ENCODE measurements at places on chromosomes 6 and 20.
A peak's percentile ranks its signal among the peaks of the same experiment; 100 is the strongest.

- DNase-seq, result no peak
Measured at GRCh38 chr6:67898875-67899274, 736.2 kb upstream of the ADGRB3 start.

DNA sequence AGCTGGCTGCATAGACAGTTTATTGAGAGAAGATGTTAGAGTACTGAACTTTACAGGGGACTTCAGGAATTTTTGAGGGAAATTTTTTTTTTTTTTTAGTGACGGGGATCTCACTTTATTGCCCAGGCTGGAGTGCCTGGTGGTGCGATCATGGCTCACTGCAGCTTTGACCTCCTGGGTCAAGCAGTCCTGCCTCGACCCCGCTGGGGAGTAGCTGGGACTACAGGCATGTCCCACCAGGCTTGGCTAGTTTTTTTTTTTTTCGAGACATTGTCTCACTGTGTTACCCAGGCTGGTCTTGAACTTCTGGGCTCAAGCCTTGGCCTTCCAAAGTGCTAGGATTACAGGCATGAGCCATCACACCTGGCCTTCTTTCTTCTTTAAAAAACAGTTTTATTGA lies 10.8 kb upstream of the EFCAB8 start:
- no peak for DNase-seq

DNA sequence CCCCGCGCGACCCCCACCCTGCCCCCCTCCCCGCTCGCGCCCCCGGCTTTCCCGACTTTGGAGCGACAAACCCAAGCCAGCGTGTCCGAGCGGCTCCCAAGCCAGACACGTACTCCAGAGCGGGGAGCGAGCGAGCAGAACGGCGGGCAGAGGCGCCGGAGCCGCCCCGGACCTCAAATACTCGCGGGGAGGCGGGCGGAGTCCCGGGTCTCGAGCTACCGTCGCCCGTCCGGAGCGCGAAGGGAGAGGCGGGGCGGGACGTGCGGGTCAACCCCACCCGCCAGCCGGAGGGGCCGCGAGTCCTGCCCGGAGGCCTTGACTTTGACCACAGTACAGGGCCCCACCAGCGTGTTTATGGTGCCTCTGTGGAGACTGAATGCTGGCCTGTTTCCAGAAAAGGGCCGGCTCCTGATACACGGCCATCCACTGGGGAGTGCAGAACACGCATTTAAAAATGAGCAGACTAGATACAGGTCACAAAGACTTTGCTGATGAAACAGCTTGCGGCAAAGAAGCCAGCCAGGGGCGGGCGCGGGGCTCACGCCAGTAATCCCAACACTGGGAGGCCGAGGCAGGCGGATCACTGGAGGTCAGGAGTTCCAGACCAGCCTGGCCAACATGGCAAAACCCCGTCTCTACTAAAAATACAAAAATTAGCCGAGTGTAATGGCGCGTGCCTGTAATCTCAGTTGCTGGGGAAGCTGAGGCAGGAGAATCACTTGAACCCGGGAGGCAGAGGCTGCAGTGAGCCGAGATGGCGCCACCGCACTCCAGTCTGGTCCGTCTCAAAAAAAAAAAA lies at the start of gene SERPINB6:
Gene SERPINB6, minus strand, starts transcription at position 148 of the 799 bp plus-strand sequence. CDS start 12,235 bp downstream, outside the sequence.
- DNase-seq, result peak; percentile 24

DNA sequence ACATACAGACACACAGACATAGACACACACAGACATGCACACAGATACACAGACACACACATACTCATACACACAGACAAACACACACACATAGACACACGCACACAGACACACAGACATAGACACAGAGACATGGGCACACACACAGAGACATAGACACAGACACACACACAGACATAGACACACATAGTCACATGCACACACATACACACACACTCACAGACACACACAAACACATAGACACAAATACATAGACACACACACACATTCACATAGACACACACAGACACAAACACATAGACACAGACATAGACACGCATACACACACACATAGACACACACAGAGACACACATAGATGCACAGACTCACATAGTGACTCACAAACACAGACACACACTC lies 13.5 kb downstream of the FOXF2 start:
- DNase-seq, result no peak

DNA sequence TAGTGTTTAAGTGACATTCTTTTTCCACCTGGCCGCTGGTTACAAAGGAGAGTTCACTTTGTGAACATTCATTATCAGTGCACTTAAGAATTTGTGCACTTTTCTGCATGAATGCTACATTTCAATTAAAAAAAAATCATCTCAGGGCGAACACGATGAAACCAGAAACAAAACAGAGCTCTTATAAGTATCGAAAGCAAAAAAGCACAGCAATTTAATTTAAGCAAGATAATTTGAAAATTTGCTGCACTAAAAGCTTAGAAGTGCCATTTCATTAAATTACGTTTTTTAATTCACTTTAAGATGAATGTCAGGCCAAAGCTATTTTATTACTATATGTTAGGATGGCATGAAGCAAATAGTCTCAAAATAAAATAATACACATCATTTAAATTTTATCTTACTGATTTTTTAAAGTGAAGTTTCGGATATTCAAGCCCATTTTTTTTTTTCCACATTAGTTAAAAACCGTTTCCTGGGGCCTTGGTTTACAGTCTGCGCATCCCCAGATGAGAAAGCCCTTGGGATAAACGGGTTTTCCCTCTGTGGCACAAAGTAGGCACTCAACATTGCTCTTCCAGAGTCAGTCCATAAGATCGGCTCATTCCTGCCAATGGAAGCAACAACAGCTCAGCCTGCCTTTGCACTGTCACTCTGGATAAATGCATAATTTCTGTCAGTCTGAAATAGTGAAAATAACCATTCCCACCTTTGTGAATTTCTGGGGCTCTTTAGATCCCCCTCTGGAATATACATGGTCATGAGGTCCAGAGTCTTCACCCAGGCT lies 80.1 kb downstream of the FYN start:
- no peak for DNase-seq

- no peak for DNase-seq
Measured at GRCh38 chr6:53290537-53291510, 57.9 kb downstream of the ELOVL5 start.

GRCh38 chr6:10338151-10338550 lies 76.7 kb downstream of the TFAP2A start:
- no peak for DNase-seq

GRCh38 chr6:169286961-169287360 lies 33.3 kb upstream of the THBS2 start:
- DNase-seq, result no peak

GRCh38 chr6:113684382-113684901 lies 172.7 kb upstream of the MARCKS start:
- DNase-seq, result no peak
